Cortex of kidney (tissue), 1 donor: ENCODE measurements at places on chromosomes 7 and 10.

GRCh38 chr7:2044883-2045471 is 187.8 kb downstream of the MAD1L1 start:
- no peak for DNase-seq

DNA sequence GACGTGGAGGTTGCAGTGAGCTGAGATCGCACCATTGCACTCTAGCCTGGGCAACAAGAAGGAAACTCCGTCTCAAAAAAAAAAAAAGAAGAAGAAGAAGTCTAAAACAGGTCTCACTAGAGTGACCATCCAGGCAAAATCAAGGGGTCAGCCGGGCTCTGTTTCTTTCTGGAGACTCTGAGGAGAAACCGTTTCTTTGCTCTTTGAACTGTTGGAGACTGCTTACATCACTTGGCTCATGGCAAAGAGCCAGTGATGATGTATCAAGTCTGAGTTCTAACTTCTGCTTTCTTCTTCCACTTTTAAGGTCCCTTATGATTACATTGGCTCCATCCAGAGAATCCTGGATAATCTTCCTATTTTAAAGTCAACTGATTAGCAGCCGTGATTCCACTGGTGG is 306.8 kb downstream of the WDR11 start:
- DNase-seq, result no peak

DNA sequence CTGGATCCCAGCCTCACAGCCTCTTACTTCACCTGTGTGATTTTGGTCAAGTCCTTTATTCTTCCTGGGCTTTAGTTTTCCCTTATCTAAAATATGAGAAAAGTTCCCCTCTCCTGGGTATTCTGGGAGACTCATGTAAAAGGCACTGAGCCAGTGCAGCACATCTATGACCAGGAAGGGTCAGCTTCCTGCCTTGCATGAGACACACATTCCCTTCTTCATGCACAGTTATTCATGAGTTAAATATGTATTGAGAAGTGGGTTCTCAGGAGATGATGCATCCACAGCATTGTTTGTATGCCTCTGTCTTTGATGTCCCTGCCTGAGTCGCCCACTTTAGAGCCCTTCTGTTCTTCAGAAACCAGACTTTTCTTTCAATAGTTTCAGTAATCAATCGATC is 33.3 kb downstream of the EGFR start:
- no peak for DNase-seq

GRCh38 chr10:127472976-127473375 is 76.1 kb upstream of the NPS start:
- DNase-seq, result no peak

GRCh38 chr10:120392245-120392644 is 64.8 kb upstream of the PLPP4 start:
- DNase-seq, result no peak

- DNase-seq, result no peak
Observed at GRCh38 chr10:76086761-76087639, 655.6 kb downstream of the LRMDA start.

GRCh38 chr7:5687936-5688630 is 93.4 kb downstream of the RNF216 start:
- DNase-seq, result no peak

- DNase-seq, result no peak
Observed at GRCh38 chr7:2191016-2191415, 41.7 kb downstream of the MAD1L1 start.

DNA sequence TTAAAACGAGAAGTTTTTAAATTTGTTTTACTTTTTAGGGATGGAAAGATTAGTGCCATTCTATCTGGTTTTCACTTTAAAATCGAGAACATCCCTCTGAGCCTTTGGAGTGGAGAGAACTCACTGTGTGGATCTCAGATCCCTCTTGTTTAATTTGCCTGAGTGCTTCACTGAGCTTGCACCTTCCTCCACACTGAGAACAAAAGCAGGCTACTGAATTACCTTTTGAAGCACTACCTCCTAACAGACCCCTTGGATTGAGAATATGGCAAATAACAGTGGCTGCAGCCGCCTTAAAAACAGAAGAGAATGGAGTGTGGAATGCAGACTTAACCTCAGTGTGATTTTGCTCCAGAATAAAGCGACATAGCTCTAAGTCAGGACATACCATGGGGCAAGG is 204.7 kb downstream of the CNTNAP2 start:
- DNase-seq, result no peak

DNA sequence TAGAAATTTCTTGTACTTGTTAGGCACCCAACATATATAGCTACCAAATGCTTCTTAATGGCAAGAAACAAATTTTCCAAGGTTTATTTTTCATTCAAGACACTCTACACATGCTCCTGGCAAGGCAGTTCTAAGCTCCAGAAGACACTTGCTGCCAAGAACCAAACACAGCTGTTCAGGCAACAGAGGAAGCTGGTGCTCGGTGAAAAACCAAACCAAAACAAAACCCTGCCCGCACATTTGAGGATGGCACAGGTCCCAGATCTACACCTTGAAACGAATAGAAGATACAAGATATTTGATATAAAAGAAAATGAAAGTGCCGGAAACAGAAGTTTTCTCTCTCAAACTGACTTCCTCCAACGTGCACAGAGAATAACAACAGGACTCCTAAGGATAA is 4.9 kb upstream of the DNTT start:
- DNase-seq, result no peak

GRCh38 chr10:34161777-34162370 is 653.2 kb downstream of the PARD3 start:
- DNase-seq, result no peak

GRCh38 chr7:31991406-31991805 is 78.8 kb downstream of the PDE1C start:
- DNase-seq, result no peak

- DNase-seq, result no peak
Observed at GRCh38 chr7:25940086-25940906, 211.7 kb upstream of the NFE2L3 start.

- no peak for DNase-seq
Observed at GRCh38 chr7:136023134-136023869, 46.1 kb upstream of the MTPN start.

DNA sequence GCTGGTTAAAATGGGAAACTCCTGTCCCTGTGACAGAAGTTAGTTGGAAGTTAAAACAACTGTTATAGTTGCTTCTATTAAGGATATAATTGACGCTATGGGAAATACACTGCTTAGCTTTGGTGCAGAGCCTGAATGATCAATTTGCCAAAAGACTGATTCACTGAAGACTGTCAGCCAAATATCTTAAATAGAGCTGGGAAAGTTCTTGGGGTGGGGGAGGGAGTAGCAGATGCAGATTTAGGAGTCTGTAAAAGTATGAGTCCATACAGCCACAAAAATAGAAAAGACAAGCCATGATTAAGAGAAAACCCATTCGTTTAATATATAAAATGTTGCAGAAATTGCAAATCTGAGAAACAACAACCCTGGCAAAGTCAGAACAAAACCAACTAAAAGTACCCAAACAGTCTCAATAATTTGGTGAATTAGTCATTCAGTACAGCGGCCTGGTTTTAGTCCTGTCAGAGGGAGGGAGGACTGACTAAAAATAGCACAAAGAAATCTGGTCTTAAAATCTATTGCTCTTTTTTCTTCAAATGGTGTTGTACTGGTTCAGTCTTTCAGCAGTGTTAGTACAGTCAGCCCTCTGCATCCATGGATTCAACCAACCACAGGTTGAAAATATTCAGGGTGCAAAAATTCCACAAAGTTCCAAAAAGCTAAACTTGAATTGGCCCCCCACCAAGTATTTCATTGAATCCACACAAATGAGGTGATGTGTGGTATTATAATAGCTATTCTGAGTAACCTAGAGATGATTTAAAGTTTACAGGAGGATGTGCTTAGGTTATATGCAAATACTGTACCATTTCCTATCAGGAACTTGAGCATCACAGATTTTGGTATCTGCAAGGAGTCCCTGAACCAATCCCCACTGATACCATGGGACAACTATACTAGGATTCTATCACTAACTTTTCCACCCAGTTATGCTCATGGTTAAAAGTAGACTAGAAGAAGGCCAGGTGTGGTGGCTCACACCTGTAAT is 30.0 kb downstream of the STK17A start:
- no peak for DNase-seq

- DNase-seq, result no peak
Observed at GRCh38 chr10:61052469-61053205, 108.7 kb upstream of the RHOBTB1 start.

GRCh38 chr7:112362731-112363131 is 87.5 kb upstream of the IFRD1 start:
- no peak for DNase-seq

DNA sequence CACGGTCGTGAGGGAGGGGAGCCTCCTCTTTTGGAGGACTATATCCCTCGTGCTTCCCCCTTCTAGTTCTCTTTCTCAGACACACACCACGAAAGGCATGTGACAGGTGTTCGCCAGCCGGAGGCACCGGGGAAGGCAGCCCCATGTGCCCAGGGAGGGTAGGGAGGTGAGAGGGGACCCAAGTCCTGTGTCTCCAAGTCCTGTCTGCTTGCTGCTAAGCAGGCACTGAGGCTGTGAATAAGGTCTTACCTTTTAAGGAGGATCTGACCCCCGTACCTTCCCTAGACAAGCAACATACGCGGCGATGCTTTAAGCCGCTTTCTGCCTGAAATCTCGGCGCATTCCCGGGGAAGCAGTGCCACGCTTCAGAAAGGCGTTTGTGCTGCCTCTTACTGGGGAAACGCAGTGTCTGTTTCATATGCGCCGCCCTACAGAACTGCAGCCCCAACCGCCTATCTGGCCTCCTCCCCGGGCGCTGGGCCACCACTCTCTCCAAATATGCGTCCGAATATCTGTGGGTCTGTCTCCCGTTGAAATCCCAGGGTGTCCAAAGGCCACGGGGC is 770 bp downstream of the PLXNA4 start:
- DNase-seq, result no peak

GRCh38 chr7:112743811-112744210 is 46.4 kb downstream of the TMEM168 start:
- DNase-seq, result no peak

- DNase-seq, result no peak
Observed at GRCh38 chr7:86925221-86925620, 134.2 kb downstream of the ELAPOR2 start.

DNA sequence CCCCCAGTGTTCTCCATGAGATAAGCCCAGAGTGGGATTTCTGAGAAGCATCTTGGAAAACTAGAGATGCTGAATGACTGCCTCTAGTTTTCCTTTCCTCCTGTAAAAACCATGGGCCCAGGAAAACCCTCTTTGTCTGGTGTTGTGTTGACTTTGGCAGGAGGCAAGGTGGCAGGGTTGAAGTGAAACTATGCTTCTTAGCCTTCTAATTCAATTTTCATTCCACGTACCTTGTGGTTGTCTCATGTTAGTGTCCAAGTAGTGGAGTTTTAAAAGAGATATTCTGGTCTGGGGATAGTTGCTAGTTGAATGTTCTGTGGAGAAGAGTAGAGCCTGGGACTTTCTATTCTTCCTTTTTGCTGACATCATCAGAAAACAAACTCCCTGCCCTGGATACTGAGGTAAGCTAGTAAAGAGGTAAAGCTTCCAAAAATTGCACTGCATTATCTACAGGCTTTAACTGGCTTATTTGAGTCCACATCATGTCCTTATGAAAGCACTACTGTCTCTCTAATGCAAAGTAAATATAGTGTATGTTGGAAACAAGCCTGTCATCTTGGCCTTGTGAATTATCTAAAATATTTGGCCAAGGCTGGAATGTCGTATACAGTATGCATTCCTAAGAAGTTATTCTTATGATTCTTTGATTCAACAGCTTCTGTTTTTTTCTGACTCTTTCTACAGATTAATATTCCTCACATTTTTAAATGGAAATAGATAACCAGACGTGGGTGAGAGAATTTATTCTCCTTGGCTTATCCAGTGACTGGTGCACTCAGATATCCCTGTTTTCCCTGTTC is at the start of gene OR2F2:
Gene OR2F2 (plus strand): TSS at position 708 of the 800 bp plus-strand sequence. CDS start 0 bp downstream, at position 708.
- DNase-seq, result no peak

DNA sequence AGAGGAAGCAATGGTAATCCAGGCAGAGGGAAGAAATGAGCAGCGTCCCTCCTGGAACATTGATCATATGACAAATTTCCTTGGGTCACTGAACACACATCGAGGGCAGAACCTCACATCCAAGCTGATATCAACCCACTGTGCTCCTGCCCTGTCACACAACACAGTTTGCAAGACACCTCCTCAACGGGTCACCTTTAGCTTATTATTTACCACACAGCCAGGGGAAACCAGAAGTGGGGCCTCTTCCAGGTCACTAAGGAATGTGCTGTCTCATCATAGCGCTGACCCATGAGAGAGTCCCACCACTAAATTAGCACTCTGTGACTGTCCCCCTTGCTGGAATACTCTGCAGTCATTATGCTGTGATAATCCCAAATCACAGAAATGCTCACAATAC is 69.7 kb upstream of the PPP1R3C start:
- DNase-seq, result no peak

- no peak for DNase-seq
Observed at GRCh38 chr10:88114368-88114767, 250.9 kb downstream of the PTEN start.
